ENCODE measurements at places on chromosomes 5 and 9.

- no peak for DNase-seq
Observed at GRCh38 chr5:138968601-138969000, 93.5 kb upstream of the LRRTM2 start.

- no peak for DNase-seq
Observed at GRCh38 chr5:128378196-128378595, 159.8 kb downstream of the FBN2 start.

GRCh38 chr5:171481571-171482433 is 62.4 kb downstream of the FGF18 start:
- no peak for DNase-seq

GRCh38 chr9:37011530-37011929 is 22.5 kb downstream of the PAX5 start:
- DNase-seq = no peak

GRCh38 chr5:9034649-9035048 is 511.2 kb downstream of the SEMA5A start:
- DNase-seq = no peak

GRCh38 chr9:134743853-134744252 is 102.2 kb downstream of the COL5A1 start:
- no peak for DNase-seq

- DNase-seq = no peak
Observed at GRCh38 chr5:25330721-25331120, 685.9 kb upstream of the CDH10 start.

DNA sequence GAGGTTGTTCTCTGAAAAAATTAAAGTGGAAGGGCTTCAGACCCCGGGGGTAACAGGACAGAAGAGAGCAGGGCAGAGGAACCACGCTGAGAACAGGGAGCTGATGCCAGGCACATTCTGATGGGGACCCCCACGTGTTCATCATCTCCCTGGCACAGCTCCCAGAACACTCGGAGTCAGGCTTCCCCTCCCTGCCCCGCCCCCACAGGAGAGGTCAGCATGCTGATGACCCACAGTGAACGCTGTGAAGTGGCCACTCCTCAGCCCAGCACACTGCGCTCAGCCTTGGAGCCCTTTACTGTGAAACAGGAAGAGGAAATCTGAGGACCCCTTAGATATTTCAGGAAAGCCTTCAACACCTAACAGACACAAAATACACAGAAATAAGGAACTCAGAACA is 16.4 kb downstream of the RETREG1 start:
- DNase-seq = no peak

- DNase-seq = no peak
Observed at GRCh38 chr9:108688051-108688450, 167.7 kb downstream of the ACTL7B start.

GRCh38 chr9:104927912-104928740 is at the start of gene ABCA1:
ABCA1 (minus strand) TSS chr9:104928155; CDS start chr9:104903679, 24,476 bp downstream.
- peak; percentile 66 for DNase-seq

GRCh38 chr9:100290714-100291113 is 62.0 kb downstream of the TEX10 start:
- DNase-seq = no peak

DNA sequence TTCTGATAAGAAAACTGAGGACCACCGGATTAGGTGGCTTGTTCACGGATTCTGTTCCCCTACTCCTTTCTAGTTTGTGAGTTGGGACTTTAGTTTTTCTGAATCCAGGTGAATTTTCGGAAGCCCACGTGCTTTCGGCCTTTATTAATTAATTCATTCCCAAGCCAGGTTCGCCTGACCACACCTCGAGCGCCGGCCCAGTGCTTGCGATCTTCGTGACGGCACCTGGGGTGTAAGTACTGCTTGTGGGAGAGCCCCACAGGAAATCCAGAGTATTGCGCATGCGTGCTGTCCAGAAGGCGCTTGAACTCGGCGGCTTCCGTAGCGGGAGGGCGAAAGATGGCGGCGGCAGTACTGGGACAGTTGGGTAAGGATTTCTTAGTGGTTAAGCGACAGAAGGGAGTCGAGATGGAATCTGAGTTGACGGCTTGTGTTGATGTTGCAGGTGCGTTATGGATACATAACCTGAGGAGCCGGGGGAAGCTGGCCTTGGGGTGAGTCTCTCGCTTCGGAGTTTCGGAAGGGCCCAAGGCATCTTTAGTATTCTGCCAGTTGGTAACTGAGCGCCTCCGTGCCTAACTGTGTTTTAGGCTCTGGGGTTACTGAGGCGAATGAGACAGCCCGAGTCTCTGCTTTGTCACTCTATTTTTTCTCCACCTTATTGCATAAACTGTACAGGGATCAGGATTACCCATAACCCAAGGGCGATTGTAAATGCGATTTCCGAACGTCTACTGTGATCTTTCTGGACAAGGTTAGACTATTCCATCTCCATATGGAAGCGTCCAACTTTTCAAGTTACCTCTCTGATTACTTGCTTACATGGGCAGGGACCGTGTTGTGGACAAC is at the start of gene MRPL22:
TSS of gene MRPL22 (plus strand) at position 302 of the 849 bp plus-strand sequence. CDS start at position 340, 38 bp downstream.
- peak; percentile 81 for DNase-seq

- DNase-seq = no peak
Observed at GRCh38 chr5:142680605-142681259, 5.2 kb downstream of the FGF1 start.

GRCh38 chr5:40585537-40586267 is 94.0 kb upstream of the PTGER4 start:
- DNase-seq = no peak

DNA sequence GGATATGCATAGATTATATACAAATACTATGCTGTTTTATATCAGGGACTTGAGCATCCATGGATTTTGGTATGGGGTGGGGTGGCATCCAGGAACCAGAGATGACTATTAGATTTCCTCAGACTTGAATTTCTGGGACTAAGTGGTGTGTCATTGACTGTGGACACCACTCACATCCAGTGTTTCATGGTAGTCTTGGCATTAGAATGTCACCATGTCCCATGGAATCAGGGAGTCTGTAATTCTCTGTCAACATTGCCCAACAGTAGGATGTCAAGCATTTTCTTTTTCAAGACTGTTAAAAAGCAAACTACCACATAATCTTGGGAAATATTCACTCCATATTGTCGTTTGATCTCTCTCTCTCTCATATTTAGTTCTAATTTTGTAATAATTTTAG is 13.1 kb downstream of the ISOC1 start:
- DNase-seq = no peak

GRCh38 chr9:71353720-71354119 is 232.3 kb upstream of the TRPM3 start:
- no peak for DNase-seq

DNA sequence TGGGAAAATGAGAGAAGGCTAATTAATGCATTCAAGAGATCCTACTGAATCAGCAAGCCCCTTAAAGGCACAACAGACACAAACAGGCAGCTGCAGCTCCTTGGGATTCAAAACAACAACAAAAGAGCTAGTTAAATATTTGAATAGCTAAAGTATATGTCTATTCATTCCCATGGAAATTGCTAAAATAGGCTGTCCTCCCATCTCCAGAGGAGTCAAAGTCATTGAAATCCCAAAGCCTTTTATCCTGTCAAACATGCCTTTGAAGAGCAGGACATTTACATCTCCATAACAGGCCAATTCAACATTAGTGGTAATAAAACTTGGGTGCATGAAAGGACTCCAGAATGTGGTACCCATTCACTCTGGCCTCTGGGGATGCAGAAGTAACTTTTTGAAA is 177.4 kb downstream of the NTRK2 start:
- no peak for DNase-seq

DNA sequence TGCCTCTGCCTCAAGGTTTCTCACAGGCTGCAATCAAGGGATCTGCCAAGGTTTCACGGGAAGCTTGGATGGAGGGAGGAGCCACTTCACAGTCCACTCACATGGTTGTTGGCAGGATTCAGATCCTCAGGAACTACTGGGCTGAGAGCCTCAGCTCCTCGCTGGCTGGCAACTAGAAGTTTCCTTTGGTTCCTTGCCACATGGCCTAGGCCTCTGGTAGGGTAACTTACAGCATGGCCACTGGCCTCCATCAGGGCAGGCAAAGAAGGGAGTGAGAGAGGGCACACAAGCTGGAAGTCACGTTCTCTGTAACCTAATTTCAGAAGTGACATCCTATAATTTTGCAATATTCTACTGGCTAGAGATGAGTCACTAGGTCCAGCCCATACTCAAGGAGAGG is 32.2 kb downstream of the SPOCK1 start:
- no peak for DNase-seq

GRCh38 chr5:151082282-151082902 is 1.6 kb upstream of the TNIP1 start:
- DNase-seq = no peak

DNA sequence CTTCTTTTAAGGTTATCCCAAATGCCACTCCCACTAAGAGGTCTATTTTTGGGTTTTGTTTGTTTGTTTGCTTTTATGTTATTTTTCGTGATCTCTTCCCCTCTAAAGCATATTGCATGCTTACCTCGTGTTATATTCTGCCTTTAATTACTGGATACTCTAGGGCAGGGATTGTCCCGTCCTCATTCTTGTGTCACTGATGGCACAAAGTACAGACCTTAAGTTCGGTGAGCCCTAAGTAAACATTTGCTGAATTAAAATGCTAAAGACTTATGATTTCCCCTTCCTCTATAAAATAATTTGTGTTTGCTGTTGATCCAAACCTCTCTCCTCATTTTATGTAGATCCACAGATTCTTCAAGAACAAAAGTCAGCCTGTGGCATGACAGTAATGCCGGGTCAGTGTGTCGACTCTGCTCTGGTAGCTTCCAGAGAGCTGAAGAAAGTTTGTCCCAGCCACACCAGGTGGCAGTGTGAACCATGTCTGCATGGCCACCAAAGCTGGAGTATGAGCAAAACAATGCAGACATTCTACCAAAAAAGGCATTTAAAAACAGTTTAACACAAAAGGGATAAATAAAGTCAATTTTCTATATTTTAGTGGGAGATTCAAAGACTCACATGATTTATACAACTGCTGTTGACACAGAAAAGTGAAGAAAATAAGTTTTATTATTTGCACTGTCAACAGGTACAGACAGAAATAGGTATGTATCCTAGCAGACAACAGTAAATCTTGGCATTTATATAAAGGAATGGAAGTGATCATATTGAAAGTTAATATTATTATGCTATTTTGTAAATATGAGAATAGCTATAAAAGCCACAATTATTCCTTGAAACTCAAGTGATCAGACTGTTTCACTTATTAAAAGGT is 17.9 kb upstream of the POC5 start:
- DNase-seq = no peak

DNA sequence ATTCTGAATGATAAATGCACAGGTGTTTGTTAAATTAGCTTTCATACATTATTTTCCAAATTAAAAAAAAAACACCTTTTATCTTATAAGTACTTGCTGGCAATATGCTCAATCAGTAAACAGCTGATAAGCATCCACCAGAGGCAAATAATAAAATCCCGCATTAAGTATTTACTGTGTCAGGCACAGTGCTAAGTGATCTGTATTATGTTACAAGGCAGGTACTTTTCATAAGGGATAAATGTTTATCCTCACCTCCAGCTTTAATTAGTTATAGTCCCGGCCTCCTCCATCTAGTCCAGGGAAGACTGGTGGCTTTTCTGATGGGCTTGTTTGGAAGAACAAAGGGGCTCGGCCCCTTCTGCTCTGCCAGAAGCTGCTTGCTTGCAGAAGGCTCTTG is 40.1 kb downstream of the PFDN1 start:
- no peak for DNase-seq

DNA sequence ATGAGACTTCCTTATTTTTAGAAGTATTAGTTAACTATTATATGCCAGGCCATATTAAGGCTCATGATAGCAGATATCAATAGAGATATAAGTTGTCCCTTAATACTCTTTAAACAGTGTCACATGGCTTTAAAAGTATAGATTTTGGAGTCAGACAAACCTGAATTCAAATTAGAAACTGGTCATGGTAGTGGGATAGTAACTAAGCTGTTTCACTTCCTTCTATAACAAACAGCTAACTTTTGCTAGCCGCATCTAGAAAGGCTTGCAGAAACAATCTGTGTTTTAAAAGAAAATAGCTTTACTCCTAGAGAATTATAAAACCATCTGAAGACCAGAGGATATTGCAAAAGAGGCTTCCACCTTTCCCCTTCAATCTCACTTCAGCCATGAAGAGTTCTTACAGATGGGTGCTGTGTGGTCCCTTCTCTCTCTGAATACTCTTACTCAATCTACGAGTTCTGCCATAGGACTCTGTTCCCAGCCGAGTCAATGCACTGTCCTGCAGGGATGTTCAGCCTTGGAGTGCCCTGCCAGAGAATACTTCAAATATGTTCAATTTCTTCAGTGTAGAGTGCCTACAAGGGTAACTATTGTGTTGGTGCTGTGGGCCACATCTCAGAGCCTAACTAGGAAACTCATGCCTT is 810.2 kb downstream of the EFNA5 start:
- DNase-seq = no peak

- no peak for DNase-seq
Observed at GRCh38 chr5:9785751-9786150, 155.6 kb upstream of the TAS2R1 start.

GRCh38 chr5:171628633-171628974 is 157.0 kb upstream of the SMIM23 start:
- no peak for DNase-seq

DNA sequence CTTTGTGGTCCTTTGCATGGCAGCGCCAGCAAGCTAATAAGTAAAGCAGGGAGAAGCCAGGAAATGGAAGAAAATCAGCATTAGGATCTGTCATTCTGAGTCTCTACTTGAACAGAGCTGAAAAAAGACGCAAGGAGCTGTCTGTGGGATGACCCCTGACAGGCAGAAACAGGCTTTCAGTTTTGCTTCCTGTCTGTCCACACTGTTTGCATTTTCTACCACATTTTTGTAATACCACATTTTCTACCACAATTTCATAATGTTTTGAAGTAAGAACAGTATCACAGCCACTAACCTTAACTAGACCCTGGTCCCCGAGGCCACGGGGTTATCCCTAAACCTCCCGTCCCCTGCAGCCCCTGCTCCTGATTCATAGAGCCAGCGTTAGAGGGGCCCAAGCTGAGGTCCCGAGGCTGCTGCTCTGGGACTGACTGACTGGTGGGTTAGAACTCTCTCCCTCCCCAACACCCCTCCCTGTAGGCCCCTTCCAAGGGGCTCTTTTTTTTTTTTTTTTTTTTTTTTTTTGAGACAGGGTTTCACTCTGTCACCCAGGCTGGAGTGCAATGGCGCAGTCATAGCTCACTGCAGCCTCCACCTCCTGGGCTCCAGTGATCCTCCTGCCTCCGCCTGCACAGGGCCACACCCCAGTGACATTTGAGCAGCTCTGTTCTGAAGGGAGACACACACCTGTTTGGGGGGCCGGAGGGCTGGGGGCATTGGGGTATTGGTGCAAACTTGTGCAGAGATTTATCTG is 4.0 kb upstream of the CLIC3 start:
- DNase-seq = no peak

- no peak for DNase-seq
Observed at GRCh38 chr5:35477911-35478310, 139.8 kb upstream of the SPEF2 start.

GRCh38 chr9:19492775-19493173 is 84.0 kb downstream of the ACER2 start:
- DNase-seq = no peak
